ENCODE measurements at places on chromosomes 7 and 10. TPM values are rescaled to one million over a fixed set of nuclear protein-coding genes. Genes with fewer than 3 reads are reported as not detected.

DNA sequence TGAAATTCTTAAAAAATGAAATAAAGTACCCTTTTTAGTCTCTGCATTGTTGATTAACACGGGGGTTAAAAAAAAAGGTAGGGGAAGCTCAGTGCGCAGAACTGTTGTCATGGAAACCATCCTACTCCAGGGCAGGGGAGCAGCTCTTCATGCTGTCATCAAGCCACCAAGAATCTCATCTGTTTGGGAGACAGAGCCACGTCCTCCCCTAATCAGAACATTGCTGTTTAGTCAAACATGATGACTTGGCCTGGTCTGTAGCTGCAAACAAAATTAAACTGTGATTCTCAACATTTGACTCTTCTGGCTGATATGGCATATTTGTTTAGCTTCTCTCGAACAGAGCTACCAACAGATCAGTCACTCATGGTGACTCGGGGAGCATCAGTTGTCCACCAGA is 254.4 kb upstream of the KLF14 start:
- no peak for DNase-seq

GRCh38 chr10:133461027-133461426 is 7.3 kb downstream of the SCART1 start:
- no peak for DNase-seq

DNA sequence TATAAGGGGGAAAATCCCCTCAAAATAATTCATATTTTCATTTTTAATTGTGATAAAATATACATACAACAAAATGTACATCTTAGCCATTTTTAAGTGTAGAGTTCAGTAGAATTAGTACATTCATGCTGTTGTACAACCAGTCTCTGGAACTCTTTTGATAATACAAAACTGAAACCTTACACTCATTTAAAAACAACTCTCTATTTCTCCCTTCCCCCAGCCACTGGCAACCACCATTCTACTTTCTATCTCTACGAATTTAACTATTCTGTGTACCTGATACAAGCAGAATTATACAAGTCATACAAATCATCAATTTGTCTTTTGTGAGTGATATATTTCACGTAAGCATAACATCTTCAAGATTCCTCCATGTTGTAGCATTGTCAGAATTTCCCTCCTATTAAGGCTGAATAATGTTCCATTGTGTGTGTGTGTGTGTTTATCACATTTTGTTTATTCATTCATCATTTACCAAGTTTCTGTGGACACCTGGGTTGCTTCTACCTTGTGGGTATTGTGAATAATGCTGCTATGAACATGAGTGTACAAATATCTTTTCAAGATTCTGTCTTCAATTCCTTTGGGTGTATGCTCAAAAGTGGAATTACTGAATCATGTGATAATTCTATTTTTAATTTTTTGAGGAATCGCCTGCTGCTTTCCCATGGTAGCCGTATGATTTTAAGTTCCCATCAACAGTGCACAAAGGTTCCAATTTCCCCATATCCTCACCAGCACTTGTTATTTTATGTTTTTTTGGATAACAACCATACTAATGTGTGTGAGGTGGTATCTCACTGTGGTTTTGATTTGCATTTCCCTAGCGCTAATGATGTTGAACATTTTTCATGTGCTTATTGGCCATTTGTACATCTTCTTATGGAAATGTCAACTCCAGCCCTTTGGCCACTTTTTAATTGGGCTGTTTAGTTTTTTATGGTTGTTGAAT is 4.7 kb upstream of the EBLN1 start:
- no peak for DNase-seq

TAS2R60 gene
- polyA plus RNA-seq, result not detected

DNA sequence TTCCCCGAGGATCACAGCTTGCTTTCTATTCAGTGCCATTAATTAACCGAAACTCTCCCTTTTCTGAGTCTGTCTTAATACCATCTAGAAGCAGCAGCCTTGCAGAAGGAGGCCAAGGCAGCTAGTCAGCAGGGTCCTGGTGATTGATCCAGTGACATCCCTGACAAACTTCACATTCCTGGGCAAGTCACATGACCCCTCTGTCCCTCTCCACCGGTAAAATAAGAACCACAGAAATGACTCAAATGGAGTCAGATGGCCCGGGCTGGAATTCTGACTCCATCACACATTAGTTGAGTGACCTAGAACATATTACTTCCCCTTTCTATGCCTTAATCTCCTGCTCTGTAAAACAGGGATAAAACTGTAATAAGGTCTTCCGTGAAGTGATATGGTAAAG is 17.2 kb upstream of the ACSL5 start:
- DNase-seq, result no peak

DNA sequence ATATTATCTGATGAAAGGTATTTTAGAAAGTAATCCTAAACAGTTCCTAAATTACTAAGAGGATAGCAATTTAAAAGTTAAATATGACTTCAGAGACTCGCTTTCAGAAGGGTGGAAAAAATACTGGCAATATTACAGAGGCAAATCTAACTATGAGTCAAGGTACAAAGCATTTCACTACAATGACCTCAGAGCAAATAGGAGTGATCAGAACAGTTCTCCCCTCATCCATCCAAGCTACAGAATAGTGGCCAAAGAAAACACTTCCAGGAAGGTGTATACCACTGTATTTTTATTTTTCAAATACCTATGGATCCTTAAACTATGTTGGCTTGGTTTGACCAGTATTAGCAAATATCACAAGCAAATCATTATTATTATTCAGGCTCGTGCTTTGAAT is 112.8 kb upstream of the ODAD2 start:
- DNase-seq, result no peak

GRCh38 chr10:82267014-82267413 is 392.0 kb downstream of the NRG3 start:
- no peak for DNase-seq

DNA sequence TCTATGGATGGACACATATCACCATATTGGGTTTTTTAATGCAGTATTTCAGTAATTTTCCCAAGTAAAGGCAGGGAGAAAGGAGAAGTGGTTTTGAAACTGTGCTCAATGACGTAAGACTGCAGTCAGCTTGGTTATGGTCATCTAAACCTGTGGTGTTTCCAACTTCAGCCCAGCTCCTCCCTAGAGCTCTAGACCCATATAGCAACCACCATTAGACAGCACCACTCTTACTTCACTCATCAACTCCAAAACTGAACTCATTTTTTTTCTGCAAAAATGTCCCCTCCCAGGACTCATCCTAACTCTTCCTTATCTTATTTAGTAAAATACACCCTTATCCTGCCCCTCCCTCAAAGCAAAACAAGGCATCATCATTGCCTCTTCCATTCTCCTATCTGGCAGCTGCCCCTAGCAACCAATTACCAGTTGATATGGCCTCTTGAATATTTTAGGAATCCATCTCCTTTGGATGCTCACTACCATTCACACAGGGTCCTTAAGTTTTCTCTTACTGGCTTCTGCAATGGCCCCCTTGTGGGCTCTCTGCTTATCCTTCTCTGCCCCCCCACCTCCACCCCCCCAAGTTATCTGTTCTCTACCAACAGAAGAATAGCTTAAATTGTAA is 1.5 kb upstream of the RALA start:
- DNase-seq, result no peak

FAM25G gene
- polyA plus RNA-seq, result not detected

TM9SF3 gene
- 237 TPM for polyA plus RNA-seq

GRCh38 chr7:133950855-133951254 is 176.3 kb upstream of the LRGUK start:
- DNase-seq, result no peak

Measured in right renal pelvis (tissue), 4 donors.